CD4-positive, alpha-beta T cell (primary cell): ENCODE measurements at places on chromosomes 3 and 15.

- DNase-seq, result no peak
Observed at GRCh38 chr3:901953-902778, 190.7 kb upstream of the CNTN6 start.

DNA sequence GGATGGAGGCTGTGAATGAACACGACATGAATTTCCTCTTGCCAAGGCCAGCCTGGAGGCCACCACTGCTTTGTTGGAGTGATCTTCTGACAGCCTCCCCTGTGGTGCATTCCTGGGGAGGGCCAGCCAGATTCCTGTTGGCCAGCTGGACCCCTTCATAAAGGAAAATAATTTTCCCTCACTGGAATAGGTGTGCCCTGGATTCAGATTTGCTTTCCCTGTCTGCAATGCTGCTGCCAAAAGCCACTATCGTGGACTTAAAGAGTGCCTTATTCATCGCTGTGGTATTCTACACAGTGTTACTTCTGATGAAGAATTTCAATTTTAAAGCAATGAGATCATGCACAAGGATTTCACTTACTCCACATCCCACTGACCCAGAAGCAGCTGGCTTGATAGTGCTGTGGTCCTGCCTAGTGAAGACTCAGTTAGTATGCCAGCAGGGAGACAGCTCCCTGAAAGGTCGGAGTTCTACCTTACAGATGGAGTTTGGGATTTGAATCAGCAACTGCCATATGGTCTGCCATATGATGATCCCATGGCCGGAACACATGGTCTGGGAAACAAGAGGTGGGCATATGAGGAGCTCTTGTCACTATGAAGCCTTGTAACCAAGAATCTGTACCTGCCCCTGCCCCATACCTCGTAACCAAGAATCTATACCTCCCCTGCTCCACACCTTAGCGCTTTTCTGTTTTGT lies 145.2 kb downstream of the KLF13 start:
- DNase-seq, result no peak

DNA sequence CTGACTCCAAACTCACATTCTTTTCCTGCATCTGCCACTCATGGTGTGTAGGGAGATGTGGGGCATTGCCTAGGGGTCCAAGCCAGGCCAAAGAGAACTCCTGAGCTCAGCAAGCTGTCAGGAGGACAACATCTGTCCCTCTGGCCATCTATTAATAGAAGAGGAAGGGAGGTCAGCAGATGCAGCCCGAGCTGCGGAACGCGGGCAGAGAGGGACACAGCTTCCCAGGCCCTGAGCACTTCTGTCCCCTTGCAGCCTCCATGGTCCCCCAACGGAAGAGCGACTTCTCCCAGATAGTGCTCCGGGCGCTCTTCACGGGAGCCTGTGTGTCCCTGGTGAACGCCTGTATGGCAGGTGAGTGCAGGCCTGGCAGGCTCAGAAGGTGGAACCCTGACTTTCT lies 37.3 kb upstream of the PDE8A start:
- no peak for DNase-seq

DNA sequence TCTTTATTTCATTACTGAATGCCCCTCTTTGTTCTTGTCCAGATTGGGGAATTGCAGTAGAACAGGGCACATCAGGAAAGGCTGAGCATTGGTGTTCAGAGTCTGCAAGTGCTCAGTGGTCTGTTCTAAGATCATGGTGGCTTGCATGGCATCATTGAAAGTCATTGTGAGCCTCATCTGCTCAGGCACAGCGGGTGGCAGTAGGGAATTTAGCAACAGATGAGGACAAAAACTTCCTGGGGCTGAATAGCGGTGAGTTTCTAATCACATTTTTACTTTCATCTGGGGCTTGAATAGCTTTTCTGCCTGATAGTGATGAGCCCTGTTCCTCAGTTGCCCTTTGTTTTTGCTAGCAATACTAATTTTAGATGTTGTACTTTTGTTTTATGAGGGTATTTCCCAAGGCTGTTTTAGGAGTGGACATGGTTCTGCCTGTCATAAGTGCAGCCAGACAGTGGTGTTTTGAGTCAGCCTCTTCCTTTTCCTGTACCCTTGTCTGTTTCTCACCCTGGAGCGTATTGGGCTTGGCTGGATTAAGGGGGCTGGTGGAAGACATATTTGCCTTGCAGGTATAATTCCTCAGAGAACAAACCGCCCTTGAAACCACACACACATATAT lies 127.2 kb upstream of the IL12A start:
- DNase-seq, result no peak

GRCh38 chr3:45226206-45226915 lies at the start of gene TMEM158:
Gene TMEM158, minus strand, starts transcription at chr3:45226287. Its CDS starts 260 bp downstream, at chr3:45226027.
- peak; percentile 41 for DNase-seq

DNA sequence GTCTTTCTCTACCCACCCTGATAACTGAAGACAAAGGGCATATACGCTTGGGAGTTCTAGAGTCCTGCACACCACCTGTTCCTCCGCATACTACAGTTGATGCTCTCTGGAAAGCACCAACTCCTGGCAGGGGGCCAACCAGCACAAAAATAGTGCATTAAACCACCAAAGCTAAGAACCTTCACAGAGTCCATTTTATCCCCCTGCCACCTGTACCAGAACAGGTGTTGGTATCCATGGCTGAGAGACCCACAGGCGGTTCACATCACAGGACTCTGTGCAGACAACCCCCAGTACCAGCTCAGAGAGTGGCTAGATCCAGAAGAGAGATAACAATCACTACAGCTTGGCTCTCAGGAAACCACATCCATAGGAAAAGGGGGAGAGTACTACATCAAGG lies 114.4 kb upstream of the POU1F1 start:
- DNase-seq, result no peak

GRCh38 chr15:57504599-57504940 lies 87.1 kb upstream of the MYZAP start:
- no peak for DNase-seq

DNA sequence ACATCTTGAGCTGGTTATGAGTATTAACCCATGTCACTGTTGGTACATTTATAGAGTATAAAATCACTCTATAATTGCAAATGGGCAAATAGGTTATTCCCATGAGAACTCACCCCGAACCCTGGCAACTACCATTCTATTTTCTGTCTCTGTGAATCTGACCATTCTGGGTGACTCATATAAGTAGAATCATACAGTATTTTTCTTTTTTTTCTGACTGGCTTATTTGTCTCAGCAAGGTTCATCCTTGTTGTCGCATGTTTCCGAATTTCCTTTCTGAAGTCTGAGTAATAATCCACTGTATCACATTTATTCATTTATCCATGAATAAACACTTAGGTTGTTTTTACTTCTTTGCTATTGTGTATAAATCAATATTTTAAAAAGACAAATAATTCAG lies 59.9 kb upstream of the CHRM5 start:
- DNase-seq, result no peak

GRCh38 chr3:24440760-24441464 lies 53.7 kb downstream of the THRB start:
- no peak for DNase-seq

- no peak for DNase-seq
Observed at GRCh38 chr3:39637807-39638206, 170.3 kb downstream of the MOBP start.

DNA sequence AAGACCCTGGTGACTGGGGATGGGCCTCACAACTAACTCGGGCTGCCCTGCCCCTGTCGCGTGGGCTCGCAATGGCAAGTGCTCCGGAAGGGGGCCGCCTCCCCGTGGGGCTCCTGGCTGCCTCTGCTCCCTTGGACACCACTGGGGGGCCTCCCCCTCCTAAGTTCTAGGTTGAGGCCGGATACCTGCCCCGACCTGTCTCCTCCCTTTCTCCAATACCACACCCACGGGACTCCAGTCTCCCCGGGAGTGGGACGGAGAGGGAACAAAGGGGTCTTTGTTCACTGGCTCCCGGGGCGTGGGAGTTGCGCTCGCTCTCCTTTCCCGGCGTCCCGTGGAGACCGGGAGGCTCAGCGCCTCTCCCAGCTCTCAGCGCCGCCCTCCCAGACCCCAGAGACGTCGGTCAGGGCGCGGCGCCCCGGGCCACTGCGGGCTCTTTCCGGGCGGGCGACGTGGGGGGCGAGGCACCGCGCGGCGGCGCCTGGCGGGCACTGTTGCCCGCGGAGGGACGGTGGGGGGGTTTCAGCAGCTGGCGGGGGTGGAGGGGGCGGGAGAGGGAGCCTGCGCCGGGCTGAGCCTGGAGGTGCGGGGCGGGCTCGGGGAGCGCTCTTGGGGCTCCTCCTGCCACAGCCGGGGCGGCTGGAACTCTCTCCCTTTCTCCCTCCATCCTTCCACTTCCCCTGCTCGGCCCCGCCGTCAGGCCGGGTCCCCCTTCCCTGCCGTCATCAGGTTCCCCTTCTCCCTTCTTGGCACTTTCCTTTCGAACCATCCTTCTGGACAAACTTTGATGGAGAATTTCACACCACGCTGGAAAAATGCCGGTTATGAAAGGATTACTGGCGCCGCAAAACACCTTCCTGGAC lies at the start of gene KCNH8:
TSS of gene KCNH8 (plus strand) at position 606 of the 863 bp plus-strand sequence. CDS start at position 816, 210 bp downstream.
- no peak for DNase-seq

DNA sequence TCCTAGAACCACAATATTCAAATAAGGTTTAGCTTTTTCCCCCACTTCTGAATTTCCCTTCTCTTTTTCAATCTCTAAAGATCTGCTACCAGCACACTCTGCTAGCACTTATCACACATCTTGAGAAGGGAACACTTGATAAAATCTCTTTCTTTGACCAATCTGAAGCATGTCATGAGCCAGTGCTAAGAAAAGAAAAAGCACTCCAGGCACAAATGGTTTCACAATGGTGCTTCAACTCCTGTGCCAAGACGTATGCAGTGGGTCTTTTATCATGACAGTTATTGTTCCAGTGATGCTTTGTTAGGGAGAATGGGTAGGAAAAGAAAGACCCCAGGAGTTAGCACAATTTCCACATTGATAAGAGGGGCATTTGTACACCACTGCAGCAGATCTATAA lies 248.4 kb downstream of the ZNF385D start:
- DNase-seq, result no peak

DNA sequence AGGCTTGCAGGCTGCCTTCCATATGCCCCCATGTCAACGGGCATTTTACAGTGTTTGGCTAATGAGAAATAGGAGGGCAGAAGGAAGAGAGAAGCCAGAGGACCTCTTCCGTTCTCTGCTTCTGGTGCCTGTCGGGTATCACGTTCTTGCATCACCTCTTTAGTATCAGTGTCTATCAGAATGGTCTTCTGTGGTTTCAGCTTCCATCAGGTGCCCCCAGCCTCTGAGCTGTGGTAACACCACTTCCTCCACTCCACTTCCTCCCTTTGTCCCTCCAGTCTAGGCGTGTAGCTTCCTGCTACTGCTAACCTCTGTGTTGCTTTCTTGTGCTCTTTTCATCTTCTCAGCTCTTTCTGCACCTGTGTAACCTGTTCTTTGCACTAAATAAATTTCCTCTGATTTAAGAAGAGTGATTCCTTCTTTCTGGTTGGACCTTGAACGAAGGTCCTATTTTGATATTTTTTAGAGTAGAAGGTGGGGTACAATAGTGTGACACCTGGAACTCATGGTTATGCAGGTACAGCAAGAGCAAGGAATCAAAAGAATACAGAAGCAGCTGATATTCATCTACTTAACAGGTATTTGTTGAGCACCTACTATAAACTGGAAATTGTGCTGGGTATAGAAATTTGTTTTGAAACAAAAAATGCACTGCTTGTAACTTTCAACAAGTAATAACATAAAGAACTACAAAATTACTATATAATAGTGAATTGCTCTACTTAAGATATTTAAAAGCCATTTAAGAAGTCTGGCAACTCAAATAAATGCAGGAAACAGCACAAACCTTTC lies 27.4 kb upstream of the FOXB1 start:
- DNase-seq, result peak; percentile 59

DNA sequence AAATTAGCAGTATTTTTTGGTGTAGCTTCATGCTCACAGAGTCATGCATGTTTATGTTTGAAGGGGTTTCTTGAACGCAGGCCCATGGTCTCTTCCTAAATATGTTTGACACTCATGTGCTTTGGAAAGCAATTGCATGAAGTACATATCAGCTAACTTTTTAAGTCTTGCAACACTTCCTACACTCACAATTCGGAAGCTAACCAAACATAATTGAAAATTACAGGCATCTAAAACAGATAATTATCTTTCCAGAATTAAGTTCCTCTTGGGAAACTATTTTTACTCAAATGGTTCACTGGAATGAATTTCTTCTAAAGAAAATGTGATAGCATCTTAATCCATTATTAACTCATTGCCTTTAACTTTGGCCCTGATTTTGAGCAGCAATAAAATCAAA lies 438.9 kb downstream of the RAP2B start:
- no peak for DNase-seq

DNA sequence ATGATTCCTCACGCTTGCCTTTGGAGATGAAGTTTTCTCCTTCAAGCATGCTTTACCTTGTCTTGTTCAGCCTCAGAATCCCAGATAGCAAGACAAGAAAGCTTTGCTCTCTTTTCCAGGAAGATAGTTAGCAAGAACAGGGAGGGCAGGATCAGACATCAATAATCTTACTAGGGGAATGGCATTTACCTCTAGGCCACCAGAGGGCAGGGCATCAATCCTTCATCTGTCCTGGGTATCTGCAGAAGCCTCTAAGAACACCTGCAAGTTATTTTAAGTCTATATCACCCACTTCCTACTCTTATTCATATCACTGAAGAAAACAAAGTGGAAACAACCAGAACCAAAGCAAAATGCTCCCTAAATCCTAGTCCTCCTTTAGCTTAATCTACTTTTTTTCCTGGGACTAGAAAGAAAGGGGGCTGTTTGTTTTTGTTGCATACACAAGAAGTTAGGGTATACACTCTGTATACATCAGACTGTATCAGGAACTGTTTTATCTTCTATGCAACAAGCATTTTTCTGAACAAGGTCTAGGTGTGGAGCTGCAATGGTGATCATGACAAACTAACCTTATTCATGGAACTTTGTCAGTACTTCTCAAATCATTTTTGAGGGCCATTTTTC lies 862.5 kb downstream of the CADM2 start:
- no peak for DNase-seq

DNA sequence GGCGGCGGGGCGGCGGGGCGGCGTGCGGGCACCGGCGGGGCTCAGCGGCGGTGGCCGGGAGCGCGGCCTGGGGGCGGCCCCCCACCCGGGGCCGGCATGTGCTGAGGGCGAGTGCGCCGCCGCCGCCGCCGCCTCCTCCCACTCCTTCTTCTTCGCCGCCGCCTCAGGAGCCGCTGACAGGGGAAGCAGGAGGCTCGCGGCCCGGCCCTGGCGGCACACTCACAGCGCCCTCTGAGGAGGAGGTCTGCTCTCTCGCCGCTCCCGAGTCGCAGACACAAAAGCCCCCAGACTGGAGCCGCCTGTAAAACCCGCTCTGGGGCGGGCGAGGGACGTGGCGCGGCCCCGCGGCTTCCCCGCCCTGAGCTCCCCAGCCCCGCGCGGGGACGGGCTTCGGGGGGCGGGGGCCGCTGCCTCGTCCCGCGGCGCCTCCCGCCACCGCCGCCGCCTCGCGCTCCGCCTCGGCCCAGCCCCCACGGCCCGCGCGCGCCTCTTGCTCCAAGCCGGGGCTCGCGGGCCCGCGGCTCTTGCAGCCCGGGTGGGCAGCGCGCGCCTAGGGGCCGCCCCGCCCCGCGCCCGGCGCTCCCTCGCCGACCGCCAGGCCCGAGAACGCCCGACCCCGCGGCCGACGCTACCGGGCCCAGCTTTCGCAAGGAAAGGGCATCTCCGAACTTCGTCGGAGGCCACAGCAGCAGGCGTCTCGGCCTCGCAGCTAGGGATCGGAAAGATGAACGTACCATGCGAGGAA lies at the start of gene PYGO1:
TSS of gene PYGO1 (minus strand) at position 276 of the 745 bp plus-strand sequence. CDS start 462 bp downstream, outside the sequence.
- DNase-seq, result peak; percentile 48

GRCh38 chr15:56492791-56493555 lies 28.0 kb upstream of the MNS1 start:
- DNase-seq, result no peak

- DNase-seq, result no peak
Observed at GRCh38 chr15:69154684-69155083, 5.8 kb upstream of the GLCE start.
